Tibial nerve (tissue), 4 donors: ENCODE measurements at places on chromosomes 3 and 15. TPM values are rescaled to one million over a fixed set of nuclear protein-coding genes. Genes with fewer than 3 reads are reported as not detected.

DNA sequence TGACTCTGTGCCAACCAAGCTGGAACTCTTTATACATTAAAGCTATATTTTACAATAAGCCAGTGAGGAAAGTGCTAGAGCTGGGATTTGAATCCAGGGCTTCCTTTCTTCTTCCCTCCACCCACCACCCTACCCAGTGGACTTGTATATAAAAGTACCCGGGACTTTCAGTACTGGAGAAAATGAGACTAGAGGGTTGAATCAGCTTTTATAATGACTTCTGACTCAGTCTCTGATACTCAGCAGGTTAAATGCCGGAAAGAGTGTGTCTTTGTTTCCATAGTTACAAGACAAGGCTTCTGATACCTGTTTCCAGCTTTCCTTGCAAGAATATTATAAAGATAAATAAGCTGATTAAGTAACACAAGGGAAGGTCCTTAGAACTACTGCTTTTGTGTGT is 80.9 kb downstream of the FRMD4B start:
- DNase-seq = no peak

- DNase-seq = no peak
Observed at GRCh38 chr3:184261854-184262763, 756 bp upstream of the CAMK2N2 start.

- DNase-seq = no peak
Observed at GRCh38 chr15:50523851-50524251, 22.6 kb downstream of the USP50 start.

DNA sequence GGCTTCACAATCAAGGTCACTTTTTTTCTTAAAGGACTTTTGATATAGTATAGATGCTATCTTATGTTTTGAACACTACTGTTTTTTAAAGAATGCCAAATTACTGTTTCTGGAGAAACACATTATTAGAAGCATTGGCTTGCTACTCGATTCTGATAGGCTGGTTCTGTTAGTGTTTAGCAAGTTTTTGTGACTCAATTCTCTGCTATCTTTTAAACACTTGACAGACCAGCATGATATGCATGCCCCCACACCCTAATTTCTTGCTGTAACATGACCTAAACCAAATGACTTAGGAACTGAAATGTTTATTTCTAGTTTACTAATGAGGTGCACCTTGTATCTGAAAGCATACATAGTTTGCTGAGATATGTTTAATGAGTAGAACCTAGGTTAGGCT is 5.5 kb upstream of the IL20RB start:
- no peak for DNase-seq

DNA sequence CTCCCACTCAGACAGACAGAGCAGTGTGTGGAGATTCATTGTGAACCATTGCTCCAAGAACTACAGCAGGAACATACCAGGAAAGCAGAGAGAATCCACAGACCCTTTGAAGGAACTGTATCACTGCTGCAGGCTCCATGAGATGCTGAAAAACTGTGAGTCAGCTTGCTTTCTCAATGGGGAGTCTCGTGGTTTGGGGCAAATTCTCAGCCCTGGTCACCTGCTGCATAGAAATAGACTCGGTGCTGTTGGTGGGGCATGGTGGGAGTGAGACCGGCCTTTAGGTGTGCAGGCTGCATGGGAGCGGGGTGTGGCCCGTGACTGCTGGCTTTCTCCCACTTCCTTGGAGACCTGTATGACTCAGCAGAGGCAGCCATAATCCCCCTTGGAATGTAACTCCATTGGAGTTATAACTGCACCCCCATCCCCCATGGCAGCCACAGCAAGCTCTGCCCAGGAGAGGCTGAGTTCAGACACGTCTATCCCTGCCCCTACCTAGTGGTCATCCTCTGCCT is 35.6 kb downstream of the ALCAM start:
- DNase-seq = no peak

GRCh38 chr3:7518026-7518425 is 657.1 kb downstream of the GRM7 start:
- no peak for DNase-seq

Gene FEZF2
- total RNA-seq = not detected

Gene FANCI
- 3.3 TPM for total RNA-seq

Gene ECE2
- total RNA-seq = not detected

- DNase-seq = no peak
Observed at GRCh38 chr3:176839901-176840300, 357.4 kb downstream of the TBL1XR1 start.

Gene CACNA1D
- 5.7 TPM for total RNA-seq

DNA sequence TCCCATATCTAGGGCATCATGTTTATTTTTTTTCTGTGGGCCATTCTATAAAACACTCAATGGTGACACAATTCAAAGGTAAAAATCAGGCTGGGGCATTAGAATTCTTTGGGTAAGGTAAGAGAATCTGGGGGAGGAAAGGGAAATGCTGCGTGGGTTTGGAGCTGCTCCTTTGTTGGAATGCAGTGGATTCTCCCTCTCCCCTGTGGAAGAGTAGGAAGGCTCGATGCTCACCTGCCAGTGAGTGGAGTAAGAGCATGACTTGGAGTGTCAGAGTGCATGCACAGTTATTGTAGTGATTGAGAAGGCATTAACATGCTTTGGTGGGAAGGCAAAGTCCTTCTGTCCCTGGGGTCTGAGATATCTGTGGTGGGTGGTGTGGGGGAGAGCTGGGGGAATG is 280.0 kb downstream of the PDCD6IP start:
- no peak for DNase-seq

DNA sequence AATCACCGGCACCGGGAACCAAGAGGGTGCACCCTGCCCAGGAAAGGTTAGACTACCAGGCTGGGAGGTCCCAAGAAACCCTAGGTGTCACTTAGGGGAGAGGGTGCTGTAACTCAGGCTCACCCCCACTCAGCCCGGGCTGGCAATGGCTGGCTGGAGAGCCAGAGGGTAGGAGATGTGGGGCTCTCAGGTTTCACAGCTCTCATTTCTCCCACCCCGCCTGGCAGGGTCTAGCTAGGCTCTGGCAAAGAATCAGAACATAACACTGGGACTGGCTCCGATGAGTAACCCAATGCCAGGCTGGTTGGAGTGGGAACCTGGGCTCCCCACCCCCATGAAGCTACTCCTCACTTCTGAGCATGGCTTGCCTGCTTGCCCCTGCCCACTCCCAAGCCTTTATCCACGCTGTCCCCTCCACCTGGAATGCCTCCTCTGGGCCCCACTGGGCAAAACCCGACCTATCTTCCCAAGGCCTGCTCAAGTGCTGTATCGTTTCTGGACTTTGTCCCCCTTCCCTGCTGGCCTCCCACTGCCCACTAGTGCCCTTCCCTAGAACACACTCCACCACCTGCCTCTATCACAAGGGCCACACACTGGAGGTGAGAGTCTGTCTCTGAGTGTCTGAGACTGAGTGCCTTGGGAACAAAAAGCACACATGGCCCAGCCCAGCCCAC is 2.0 kb downstream of the CIB2 start:
- no peak for DNase-seq

- DNase-seq = no peak
Observed at GRCh38 chr3:66195347-66195783, 25.4 kb upstream of the SLC25A26 start.

DNA sequence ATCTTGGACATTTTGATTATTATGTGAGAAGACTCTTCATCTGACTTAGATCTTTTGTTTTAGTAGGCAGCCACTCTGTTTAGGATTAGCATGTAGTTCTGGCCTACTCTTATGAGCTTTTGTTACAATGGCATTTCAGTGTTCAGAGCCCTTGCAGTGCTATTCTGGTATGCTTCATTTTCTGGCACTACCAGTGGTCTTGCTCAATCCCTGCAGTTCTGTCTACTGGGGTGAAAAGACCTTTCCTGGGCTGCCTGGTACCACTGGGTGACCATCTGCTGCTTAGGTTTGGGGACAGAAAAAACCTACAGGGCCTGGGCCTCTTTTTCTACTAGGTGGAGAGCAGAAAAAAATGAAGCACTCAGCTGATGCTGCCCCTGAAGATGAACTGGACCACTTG is 42.5 kb downstream of the IL16 start:
- DNase-seq = no peak

Gene SPINK8
- total RNA-seq = not detected

- DNase-seq = no peak
Observed at GRCh38 chr3:183502237-183503181, 53.0 kb downstream of the KLHL6 start.

GRCh38 chr3:115551016-115551415 is 72.3 kb upstream of the GAP43 start:
- no peak for DNase-seq

Gene SLC12A8
- 0.90 TPM for total RNA-seq

DNA sequence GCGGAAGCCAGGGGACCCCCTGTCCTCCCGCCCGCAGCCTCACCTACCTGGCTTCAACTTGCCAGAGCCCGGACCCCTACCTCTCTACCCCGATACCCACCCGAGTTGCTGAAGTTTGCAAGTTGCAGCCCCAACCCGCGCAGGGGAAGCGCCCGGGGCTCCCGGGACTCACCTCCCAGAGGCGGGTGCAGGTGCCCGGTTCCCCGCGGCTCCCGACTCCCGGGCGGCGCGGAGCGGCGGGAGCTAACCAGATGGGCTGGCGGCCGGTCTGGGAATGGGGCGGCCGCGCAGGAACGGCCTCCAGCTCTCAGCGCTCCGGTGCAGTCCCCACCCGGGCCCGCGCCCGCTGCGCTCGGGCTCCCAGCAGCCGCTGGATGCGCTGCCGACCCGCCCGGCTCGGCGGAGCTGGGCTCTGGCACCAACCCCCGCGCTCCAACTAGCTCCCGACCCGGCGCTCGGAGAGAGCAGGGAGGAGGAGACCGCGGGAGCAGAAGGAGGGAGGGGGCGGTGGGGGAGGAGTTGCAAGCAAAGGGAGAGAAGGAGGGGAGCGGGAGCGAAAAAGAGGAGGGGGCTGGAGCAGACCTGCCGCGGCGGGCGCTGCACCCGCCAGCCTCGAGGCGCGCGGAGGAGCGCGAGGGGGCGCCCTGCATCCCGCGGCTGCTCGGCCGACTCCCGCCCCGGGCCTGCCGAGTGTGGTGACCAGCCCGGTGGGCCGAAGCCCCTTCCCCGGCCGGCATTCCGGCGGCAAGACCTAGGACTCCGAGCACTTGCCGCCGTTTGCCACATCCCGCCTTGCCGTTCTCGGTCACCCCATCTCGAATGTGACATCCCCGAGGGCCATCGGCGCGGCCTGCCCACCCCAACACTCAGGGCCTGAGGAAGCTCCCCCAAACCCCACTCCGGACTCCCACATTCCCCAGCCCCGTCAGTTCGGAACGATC is at the start of gene SEMA5B:
Gene SEMA5B (minus strand): TSS at position 472 of the 941 bp plus-strand sequence. CDS start 66,500 bp downstream, outside the sequence.
- no peak for DNase-seq
